Suprapubic skin (tissue), 4 donors: ENCODE measurements at places on chromosomes 7 and 10.

DNA sequence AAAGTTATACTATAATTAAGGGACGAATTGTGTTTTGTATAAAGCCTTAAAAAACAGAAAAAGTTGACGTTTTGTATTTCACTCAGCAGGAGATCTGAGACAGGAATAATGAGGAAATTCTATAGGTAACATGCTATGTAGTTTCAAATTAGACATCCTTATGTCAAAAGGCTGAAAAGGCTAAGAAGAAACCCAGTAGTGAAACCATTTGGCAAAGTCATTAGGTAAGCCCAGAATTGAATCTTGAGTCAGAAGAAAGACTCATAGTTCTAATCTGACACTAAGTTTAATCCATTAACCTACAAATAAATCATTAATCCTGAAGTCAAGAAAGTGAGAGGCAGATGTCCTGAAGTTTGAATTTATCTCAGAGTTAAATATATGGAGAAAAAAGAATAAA, 79.3 kb downstream of the RNF133 start:
- H3K36me3 ChIP-seq: no peaks in the 10 kb centered on the region
- H3K4me3 ChIP-seq: no peak overlapping the region
- no peaks in the 10 kb centered on the region for H3K27me3 ChIP-seq
- no peaks in the 10 kb centered on the region for H3K4me1 ChIP-seq

- no peak overlapping the region for H3K4me3 ChIP-seq
- H3K27me3 ChIP-seq: no peaks in the 10 kb centered on the region
- peaks cover 17% of the 10 kb centered on the region for H3K4me1 ChIP-seq
- no peaks in the 10 kb centered on the region for H3K36me3 ChIP-seq
Measured at GRCh38 chr10:69228151-69228550, 8.0 kb downstream of the HKDC1 start.

- no peak overlapping the region for H3K27ac ChIP-seq
- DNase-seq: no peak
- no peaks in the 10 kb centered on the region for H3K27me3 ChIP-seq
- no peak overlapping the region for H3K4me3 ChIP-seq
- H3K4me1 ChIP-seq: peaks cover 8% of the 10 kb centered on the region
- H3K36me3 ChIP-seq: no peaks in the 10 kb centered on the region
Measured at GRCh38 chr7:13829914-13830900, 159.3 kb downstream of the ETV1 start.

DNA sequence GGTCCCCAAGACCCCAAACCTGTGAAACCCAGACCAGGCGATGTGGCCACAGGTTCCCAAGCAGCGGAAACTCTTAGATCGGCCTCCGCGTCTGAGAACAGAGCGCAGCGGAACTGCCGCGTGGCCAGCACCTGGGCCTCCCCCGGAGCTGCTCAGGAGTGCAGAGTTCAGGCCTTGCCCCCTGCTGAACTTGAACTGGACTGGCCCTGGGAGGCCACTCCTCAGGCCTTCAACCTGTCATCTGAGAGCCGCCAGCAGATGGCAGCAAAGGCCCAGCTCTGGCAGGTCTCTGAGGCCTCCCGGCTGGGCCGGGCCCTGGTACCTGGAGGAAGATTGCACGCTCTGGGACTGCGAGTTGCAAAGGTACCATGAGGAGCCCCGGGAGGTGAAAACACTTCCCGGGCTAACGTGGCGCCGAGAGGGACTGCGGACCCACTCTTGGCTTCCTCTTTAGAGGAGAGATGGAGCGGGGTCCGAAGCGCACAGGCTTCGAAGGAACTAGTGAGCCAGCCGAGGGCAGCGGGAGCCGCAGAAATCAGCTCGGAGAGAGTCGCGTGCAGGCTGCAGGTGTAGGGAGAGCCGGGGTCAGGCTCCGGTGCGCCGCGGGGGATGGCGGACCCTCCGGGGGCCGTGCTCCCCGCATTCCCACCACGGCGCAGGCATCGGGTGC, 89.2 kb downstream of the PAXIP1 start:
- H3K27me3 ChIP-seq: peaks cover 37% of the 10 kb centered on the region
- peak; percentile 89 for DNase-seq
- peaks cover 15% of the 10 kb centered on the region for H3K4me1 ChIP-seq
- peak overlapping the region; percentile 41 for H3K4me3 ChIP-seq
- H3K36me3 ChIP-seq: no peaks in the 10 kb centered on the region
- no peak overlapping the region for H3K27ac ChIP-seq

DNA sequence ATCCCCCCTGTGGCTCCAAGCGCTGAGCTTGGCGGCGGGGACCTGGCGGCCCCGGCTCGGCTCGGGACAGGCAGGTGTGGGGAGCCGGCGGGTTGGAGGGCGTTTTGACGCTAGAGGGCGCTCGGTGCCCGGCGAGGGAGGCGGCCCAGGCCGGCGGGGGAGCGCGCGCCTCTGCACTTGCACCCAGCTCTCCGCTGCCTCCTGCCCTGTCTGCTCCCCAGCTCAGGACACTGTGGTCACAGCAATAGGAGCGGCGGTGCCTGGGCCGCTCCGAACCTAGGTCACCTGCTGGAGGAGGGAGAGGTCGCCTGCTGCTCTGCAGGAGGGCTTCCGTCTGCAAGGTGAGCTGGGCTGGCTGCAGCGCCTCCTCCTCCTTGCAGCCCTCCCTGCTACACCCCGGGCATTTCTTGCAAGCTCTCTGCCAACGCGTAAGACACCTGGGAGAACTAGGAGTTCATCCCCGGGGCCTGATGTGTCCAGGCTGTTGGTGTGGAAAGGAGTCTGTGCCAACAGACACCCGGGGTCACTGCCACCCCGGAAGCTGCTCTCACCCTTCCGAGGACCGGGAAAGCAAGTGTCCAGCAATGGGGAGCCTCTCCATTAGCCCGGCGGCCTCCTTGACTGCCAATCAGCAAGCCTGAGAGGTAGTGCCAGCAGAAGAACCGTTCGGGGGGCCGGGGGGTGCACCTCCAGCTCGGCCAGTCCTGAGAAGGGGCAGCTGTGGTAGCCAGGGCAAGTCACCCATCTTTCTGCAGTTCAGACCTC, 620.4 kb downstream of the GALNT17 start:
- peaks cover 6% of the 10 kb centered on the region for H3K4me1 ChIP-seq
- no peak overlapping the region for H3K4me3 ChIP-seq
- H3K36me3 ChIP-seq: no peaks in the 10 kb centered on the region
- DNase-seq: no peak
- peaks cover 36% of the 10 kb centered on the region for H3K27me3 ChIP-seq

- H3K4me3 ChIP-seq: no peak overlapping the region
- DNase-seq: peak; percentile 47
- H3K27me3 ChIP-seq: no peaks in the 10 kb centered on the region
- no peak overlapping the region for H3K27ac ChIP-seq
- peaks cover 35% of the 10 kb centered on the region for H3K4me1 ChIP-seq
Measured at GRCh38 chr7:47332681-47333553, 249.0 kb downstream of the TNS3 start.

- no peaks in the 10 kb centered on the region for H3K4me1 ChIP-seq
- no peak overlapping the region for H3K27ac ChIP-seq
- H3K4me3 ChIP-seq: no peak overlapping the region
- H3K27me3 ChIP-seq: no peaks in the 10 kb centered on the region
- no peaks in the 10 kb centered on the region for H3K36me3 ChIP-seq
Measured at GRCh38 chr10:7248585-7249164, 162.2 kb downstream of the SFMBT2 start.

DNA sequence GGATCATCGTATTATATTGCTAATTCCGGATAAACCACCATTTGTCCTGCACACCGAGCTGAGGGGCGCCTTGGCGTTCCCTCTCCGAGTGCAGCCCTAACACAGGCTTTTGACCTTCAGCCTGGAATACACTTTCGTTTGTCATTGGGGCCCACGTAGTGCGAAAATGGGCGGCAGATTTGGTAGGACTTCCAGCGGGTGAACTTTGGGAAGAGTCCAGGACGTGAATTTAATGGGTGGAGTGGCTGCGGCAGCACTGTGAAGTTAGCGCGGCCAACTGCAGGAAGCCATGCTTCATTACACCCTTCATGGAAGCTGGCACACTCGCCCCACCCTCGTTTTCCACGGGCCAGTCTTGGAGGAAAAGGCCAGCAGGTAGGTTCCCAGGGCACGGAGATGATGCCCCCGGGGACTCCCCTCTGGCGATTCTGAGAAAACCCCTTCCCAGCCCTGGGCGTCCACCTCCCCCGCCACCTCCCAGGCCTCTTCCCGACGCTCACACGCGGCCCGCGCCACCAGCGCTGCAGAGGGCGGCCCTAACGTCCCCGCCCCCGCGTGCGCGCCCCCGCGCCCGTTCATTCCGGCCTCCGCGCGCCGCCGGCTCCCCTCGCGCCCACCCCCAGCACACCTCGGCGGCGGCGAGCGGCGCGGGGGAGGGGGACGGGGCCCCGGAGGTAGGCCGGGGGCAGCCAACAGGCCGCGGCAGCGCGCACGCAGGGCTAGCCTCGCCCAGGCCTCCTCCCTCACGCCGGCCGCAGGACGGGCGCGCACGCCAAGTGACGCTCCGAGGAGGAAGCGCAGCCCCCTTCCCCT, at the start of gene MLLT10:
Gene MLLT10 (plus strand): TSS at position 766 of the 813 bp plus-strand sequence. CDS start 413 bp downstream, outside the sequence.
- H3K27me3 ChIP-seq: no peaks in the 10 kb centered on the region
- peak within 1 kb of the TSS; percentile 99 for H3K27ac ChIP-seq
- H3K4me3 ChIP-seq: peak within 1 kb of the TSS; percentile 96
- H3K4me1 ChIP-seq: peaks cover 38% of the 10 kb centered on the region
- peak; percentile 95 for DNase-seq

- H3K4me1 ChIP-seq: peaks cover 15% of the 10 kb centered on the region
- H3K27ac ChIP-seq: no peak overlapping the region
- DNase-seq: no peak
- no peaks in the 10 kb centered on the region for H3K36me3 ChIP-seq
Measured at GRCh38 chr10:96416643-96417042, 57.8 kb upstream of the OPALIN start.
